Stimulated activated CD8-positive, alpha-beta memory T cell treated with anti-CD3 and anti-CD28 coated beads, Interleukin-15, amount 100 ng/mL, for 1 hour (primary cell): ENCODE measurements at places on chromosomes 6 and 20.
A peak's percentile ranks its signal among the peaks of the same experiment; 100 is the strongest.

GRCh38 chr20:59992526-59993084 is 34.4 kb downstream of the CDH26 start:
- DNase-seq, result no peak

- no peak for DNase-seq
Observed at GRCh38 chr6:166174031-166174430, 6.4 kb upstream of the TBXT start.

- DNase-seq, result no peak
Observed at GRCh38 chr6:125154761-125155135, 1.2 kb downstream of the TPD52L1 start.

DNA sequence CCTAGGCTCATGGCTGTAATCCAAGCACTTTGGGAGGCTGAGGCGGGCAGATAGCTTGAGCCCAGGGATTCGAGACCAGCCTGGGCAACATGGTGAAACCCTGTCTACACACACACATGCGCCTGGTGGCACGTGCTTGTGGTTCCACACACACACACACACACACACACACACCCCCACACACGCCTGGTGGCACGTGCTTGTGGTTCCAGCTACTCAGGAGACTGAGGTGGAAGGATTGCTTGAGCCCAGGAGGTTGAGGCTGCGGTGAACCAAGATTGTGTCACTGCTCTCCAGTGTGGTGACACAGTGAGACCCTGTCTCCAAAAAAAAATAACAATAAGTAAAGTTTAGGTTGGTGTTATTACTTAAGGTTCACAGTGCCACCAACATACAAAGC is 165.8 kb downstream of the ZFAND3 start:
- no peak for DNase-seq

GRCh38 chr20:39800111-39800510 is 838.0 kb downstream of the DHX35 start:
- DNase-seq, result no peak

GRCh38 chr6:36674942-36675341 is 3.6 kb upstream of the CDKN1A start:
- DNase-seq, result no peak

- no peak for DNase-seq
Observed at GRCh38 chr6:107202876-107203468, 87.7 kb upstream of the BEND3 start.

DNA sequence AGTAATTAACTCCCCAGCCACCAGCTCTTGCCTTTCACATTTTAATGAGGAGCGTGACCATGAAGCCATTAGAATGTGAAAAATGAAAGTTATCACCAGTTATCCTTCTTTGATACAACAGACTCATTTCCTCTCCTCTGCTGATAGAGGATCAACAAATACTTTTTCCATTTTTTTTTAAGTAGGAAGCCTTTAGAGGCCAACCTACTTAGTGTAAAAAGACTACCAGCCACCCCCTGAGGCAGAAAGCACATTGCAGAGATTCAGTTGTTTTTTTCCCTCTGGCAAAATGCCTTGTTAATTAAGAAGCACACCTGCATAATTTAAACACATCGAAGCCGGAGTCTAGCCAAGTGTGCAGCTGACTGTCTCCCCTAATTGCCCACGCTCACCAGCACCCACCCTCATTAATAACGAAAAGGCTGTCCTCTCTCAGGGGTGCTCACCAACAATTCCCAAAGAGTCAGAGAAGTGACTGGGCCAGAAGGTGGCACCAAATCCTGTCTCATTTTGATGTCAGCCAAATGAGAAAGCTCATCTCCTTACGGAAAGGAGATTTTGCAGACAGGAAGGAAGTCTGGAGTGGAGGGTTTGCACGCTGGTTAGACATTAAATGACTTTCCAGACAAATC is 60.9 kb upstream of the MC3R start:
- no peak for DNase-seq

DNA sequence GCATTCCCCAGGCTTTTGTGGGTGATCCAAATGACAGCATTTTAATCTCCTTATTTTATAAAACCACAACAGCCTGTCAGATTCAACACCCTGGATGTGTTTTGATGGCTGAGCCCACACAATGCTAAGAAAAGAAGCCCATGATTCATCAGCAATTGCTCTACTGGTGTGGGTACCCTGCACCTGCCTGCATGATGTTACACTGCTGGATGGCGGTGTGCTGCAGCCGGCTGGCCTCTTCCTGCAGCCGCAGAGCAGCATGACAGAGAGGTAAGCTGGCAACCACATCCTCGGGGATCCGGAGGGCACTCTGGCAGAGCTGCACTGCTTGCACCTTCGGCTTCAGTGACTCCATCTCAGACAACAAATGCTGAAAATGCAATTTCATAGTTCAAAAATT is 327.5 kb downstream of the SYNE1 start:
- DNase-seq, result peak; percentile 7

- peak; percentile 88 for DNase-seq
Observed at GRCh38 chr20:2523919-2524708, 12.3 kb upstream of the TMC2 start.

GRCh38 chr6:437037-437392 is 45.5 kb downstream of the IRF4 start:
- no peak for DNase-seq

GRCh38 chr6:53540129-53540692 is 4.7 kb downstream of the GCLC start:
- no peak for DNase-seq

GRCh38 chr20:14726591-14726990 is 389.2 kb upstream of the FLRT3 start:
- no peak for DNase-seq

GRCh38 chr20:40860487-40860902 is 168.1 kb upstream of the TOP1 start:
- DNase-seq, result no peak

DNA sequence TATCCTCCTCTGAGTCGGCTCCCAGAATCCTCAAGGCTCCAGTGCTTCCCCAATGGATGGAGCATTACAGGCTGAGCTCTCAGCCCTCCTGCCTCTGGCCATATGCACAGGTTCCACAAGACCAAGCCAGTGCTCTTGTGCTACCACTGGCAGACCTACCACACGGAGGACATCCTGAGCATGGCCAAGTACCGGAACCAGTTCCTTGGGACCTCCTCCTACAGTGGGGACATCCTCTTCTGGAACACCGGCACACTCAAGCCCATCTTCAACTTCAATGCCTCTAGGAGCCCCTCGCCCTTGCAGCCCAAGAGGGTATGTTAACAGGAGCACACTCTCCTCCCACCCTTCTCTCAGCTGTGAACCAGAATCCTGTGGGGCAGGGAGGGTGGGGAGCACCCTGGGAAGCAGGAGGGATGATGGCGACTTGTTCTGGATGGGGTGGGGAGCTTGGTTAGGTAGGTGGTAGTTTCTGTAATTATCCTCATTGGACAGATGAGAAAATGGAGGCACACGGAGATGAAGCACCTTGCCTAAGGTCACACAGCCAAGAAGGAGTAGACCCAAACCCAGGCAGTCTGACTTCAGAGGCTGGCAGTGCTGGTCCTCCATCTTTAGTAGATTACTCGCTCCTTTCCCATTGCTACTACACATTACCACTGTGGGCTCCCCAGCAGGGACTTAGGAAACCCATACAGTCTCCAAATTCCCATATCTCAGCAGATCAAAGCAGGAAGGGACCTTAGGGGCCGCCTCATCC is 58.6 kb downstream of the EFCAB8 start:
- DNase-seq, result no peak

DNA sequence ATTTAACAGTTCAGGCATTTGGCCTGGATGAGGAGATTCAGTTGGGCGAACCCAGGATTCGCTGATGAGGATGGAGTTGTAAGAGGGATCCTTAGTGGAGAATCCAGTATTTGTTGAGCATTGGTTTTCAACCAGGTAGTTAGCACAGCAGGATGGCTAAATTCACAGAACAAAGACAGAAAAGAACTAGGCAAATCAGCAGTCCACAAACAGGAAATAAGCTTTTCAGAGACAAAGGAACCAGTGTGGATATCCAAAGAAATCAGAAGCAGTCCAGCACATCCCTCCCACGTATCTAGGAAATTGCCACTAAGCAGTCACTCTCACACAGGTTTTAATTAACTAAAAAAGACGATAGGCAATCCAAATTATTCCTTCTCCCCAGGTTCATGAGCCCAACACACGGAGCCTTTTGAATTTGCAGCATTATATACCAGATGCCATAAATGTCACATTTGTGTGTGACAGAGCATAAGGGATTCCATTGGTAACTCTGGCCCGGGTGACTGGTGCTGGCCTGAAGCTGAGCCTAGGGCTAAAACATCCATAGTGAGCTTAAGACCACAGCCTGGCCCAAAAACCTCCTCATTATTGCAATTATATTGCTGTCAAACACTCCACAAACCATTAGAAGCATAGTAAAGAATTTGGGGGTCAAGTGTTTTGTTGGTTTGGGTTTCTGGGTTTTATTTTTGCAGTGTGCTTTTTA is 131.5 kb downstream of the SOBP start:
- no peak for DNase-seq

DNA sequence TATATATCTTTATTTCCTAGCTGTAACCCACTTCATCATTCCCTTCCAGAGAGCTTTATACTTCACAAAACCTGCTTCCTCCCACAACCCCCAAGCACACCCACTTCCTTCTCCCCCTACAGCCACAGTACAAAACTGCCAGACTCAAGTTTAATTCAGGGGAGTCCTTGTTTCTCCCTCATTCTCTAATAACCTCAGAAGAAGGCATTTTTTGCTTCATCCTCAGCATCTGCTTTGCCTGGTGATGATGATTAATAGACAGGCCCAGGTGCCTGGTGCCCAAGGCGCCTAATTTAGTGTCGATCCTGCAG is 414.3 kb downstream of the KIF16B start:
- no peak for DNase-seq

- no peak for DNase-seq
Observed at GRCh38 chr20:62030834-62031434, 34.7 kb downstream of the TAF4 start.

DNA sequence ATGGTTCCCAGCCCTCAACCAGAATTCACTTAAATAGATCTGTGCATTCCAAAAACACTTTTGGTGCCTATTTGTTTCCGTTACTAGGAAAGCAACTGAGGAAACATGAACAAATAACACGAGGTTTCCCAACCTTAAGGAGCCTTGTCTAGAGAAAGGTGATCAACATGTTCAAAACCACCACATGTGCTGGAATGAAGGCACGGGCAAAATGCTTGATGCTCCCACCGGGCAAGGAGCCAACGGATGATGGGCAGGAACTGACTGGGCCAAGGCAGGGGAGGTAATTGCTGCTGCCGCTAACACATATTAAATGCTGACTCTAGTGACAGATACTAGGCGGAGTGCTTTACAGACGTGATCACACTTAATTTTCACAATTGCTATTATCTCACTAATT is 2.5 kb downstream of the MYLK4 start:
- no peak for DNase-seq

GRCh38 chr20:25551413-25552215 is 33.7 kb downstream of the NINL start:
- no peak for DNase-seq

DNA sequence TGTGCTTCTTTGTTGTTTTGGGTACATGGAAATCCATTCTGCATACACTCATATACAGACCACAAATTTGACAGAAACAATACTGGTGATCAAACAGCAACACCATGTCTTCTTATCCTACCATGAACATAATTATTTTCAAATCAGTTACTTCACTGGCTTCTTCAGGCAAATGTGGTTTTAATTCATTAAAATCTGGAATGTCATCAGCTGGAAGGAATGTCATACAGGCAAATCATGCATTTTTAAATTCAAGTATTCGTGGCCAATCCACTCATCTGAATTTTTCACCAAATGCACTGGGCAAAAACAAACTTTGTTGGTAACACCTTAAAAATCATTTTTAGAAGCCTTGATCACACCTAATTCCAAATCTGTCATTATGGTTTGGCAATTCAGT is 59.3 kb downstream of the KIF6 start:
- DNase-seq, result no peak

- no peak for DNase-seq
Observed at GRCh38 chr20:54161008-54161820, 12.6 kb downstream of the CYP24A1 start.

GRCh38 chr20:8050157-8050837 is 30.7 kb upstream of the TMX4 start:
- no peak for DNase-seq

- DNase-seq, result no peak
Observed at GRCh38 chr20:5910186-5910585, 40.1 kb downstream of the TRMT6 start.

DNA sequence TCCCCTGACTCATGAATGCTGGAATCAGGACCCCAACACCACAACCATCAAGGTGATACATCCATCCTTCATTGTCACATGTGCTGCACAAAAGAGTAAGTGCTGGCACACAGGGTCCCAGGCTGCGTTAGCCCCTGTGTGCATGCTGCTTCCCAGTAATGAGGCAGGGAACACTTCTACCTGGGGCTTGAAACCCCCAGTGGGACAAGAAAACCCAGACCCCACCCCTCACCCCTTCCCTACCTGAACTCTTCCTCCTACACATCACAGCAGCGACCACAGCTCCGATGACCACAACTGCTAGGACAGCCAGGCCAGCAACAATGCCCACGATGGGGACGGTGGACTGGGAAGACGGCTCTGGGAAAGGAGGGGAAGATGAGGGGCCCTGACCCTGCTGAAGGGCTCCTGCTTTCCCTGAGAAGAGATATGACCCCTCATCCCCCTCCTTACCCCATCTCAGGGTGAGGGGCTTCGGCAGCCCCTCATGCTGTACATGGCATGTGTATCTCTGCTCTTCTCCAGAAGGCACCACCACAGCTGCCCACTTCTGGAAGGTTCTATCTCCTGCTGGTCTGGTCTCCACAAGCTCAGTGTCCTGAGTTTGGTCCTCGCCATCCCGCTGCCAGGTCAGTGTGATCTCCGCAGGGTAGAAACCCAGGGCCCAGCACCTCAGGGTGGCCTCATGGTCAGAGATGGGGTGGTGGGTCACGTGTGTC is 2.0 kb downstream of the HLA-B start:
- no peak for DNase-seq

DNA sequence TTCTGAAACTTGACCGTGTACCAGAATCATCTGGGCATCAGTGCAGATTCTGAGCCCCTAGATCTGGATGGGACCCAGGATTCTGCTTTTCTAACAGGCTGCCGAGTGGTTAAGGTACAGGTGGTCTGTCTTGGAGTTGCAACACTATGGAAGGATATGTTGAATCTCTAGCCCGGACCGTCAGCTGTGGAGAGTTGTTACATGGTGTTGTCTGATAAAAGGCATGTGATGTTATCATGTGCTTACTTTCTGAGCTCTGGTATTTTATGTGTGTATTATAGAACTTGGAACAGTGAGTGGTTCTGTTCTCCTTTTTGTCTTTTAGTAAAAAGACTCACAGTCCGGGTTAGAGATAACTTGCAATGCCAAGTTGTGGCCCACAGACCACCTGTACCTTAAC is 123.0 kb downstream of the JARID2 start:
- DNase-seq, result no peak
